ENCODE measurements at places on chromosomes 1 and 21.

- no peak for DNase-seq
Observed at GRCh38 chr1:88140325-88140724, 543.7 kb upstream of the PKN2 start.

- no peak for DNase-seq
Observed at GRCh38 chr21:32093646-32094462, 185.0 kb downstream of the MIS18A start.

DNA sequence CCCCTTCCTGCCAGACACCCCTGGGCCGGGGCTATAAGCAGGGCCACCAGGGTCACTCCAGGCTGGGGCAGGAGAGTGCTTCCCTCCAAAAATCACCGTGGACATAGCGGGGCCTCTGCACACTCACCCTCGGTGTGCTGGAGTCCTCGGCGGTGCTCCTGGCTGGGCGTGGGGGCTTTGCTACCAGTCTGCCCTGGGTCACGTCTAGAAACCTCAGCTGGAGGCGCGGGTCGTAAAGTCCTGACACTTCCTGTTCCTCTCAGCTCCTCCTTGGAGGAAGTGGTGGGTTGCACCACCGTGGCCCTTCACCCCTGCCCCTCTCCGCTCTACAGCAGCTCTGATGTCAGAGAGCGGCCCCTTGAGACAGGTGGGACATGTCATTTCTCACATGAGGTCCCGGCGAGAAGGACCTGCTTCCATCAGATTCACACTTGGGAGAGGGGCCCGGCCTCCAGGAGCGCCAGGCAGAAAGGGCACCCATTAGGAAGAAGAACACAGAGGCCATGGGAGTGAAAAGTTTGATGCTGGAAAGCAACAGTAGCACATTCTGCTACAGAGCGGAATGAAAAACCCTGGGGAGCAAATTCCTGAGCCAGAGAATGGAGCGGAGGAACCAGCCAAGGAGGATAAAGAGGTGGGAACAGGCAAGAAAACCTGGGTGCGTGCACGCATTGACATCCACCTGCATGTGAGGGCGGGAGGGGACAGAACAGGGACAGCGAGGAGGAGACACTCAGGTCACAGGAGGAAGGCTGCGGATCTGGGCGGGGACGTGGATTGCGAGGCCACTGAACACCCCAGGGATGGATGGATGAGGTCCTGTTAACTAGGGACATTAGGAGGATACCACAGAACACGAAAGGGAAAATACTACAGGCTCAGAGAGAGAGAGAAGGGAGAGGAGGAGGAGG, at the start of gene ITGB2:
Gene ITGB2, minus strand, starts transcription at position 206 of the 911 bp plus-strand sequence. CDS start 10,117 bp downstream, outside the sequence.
- DNase-seq = no peak

- DNase-seq = no peak
Observed at GRCh38 chr1:161088587-161089110, 709 bp downstream of the NECTIN4 start.

- DNase-seq = no peak
Observed at GRCh38 chr1:219173434-219173757, 282 bp upstream of the LYPLAL1 start.

DNA sequence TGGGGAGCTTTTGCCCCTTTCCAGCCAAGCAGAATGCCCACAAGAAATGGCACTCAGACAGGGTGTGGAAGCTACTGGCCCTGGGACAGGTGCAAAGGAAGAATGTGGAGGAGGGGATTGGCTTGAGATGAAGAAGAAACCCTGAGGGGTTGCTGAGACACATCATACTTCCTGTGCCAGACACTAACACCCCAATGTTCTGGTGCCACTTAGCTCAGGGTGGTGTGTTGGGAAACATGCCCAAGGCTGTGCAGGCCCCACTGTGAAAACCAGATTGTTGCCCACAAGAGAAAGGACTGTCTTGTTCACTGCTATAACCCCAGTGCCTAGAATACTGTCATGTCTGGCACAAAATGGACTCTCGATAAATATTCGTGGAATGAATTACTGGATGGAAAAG, 9.9 kb upstream of the PAQR6 start:
- DNase-seq = no peak

DNA sequence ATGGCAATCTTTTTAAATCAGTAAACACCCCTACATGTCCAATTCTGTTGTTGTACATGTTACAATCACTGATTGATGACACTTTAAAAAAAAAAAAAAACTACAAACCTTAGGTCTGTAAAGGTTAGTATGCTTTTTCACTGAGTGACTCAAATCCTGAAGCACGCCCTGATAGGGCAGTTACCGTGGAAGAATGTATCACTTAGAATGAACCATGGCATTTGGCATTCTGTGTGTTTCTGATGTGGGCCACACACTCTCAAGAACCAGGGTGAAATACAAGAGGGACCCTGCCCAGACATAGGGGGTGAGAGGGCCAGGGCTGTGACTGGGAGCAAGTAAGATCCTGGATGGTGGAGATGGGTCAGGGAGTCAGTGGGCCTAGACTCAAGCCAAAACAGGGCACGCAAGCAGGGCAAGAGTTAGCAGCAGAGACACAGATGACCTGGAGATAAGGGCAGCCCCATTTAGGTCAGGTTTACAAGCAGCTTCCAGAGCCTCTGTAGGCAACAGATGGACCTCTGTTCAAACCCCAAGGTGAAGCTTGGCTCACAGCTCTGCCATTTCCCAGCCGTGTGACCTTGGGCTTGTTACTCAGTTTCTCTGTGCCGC, 47.6 kb upstream of the DMRTB1 start:
- no peak for DNase-seq

DNA sequence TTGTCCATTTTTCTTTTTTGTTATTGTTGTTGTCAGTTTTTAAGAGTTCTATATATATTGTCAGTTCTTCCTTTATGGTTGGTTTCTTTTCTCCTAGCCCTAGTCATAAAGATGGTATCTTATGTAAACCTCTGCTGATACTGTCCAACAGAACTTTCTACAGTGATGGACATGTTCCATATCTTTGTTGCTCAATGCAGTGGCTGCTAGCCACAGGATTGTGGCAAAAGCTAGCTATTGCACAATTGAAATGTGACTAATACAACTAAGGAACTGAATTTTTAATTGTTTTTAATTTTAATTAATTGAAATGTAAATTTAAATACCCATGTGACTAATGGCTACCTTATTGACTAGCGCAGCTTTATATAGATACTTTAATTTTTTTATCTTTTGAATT, 411.8 kb upstream of the PTBP2 start:
- peak; percentile 71 for DNase-seq

- DNase-seq = no peak
Observed at GRCh38 chr1:151416231-151416630, 16.9 kb downstream of the PSMB4 start.

DNA sequence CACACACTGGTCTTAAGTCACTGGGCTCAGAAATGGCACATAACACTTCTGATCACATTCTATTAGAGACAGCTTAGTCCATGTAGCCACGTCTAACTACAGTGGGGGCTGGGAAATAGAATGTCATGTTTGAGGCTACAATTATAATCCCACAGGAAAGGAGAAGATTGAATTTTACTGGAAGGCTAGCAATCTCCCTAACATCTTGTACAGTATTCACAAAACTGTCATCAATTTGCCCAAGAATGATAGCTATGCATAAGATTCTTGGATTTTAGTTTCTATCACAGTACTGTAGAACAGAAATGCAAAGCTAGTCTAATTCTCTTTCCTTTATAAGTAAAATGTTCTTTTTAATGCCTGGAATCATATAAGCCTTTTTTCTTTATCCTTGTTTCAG, 12.7 kb upstream of the ZMYM6 start:
- DNase-seq = no peak

- DNase-seq = no peak
Observed at GRCh38 chr1:36663772-36664430, 181.2 kb upstream of the CSF3R start.

DNA sequence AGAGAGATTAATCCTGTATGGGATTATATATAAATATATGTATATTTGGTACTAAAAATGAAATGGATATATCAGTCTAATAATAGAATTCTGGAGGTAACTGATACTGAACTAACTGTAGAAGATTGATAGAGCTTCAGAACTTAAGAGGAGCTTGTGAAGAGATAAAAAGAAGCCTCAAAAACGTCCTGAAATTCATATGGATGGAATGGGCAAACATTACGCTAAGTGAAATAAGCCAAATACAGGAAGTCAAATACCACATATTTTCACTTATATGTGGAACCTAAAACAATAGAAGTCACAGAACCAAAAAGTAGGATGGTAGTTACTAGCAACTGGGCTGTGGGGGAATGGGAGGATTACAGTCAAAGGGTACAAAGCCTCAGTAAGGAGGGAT, 36.0 kb upstream of the ADGRL4 start:
- DNase-seq = no peak

DNA sequence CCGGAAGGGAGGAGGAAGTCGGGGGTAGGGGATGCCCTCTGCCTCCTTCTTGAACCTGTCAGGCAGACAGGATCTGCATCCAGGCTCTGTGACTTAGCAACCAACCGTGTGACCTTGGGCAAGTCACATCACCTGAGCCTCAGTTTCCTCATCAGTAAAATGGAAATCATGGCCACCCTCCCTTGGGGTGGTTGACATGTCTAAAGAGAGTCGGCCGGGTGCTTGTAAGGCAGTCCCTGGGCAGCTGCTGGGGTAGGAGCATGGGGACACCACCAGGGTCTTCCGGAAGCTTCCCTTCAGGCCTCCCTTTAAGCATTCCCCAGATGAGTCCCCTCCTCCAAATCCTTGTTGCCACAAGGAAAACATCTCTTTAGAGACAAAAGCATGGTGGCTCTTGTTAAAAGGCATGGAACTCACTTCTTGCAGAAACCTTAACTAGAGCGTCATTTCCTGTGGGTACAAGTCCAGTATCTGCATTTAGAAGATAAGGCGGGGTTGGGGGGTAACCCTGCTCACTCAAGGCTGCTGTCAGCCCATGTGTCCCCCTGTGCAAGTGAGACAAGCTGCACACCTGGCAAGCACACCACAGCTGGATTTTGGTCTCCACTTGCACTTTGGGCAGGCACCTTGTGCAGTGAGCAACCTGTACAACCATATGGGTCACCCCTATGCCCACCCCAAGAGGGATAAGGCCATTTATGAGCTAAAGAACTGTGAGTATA, 10.4 kb downstream of the CLCNKB start:
- DNase-seq = no peak

- DNase-seq = no peak
Observed at GRCh38 chr1:64745181-64745985, 508 bp downstream of the RAVER2 start.

GRCh38 chr21:15001857-15002606, 62.8 kb downstream of the NRIP1 start:
- DNase-seq = no peak
